Osteoblast (primary cell): ENCODE measurements at places on chromosomes 3 and 15. TPM values are rescaled to one million over a fixed set of nuclear protein-coding genes. Genes with fewer than 3 reads are reported as not detected.

DNA sequence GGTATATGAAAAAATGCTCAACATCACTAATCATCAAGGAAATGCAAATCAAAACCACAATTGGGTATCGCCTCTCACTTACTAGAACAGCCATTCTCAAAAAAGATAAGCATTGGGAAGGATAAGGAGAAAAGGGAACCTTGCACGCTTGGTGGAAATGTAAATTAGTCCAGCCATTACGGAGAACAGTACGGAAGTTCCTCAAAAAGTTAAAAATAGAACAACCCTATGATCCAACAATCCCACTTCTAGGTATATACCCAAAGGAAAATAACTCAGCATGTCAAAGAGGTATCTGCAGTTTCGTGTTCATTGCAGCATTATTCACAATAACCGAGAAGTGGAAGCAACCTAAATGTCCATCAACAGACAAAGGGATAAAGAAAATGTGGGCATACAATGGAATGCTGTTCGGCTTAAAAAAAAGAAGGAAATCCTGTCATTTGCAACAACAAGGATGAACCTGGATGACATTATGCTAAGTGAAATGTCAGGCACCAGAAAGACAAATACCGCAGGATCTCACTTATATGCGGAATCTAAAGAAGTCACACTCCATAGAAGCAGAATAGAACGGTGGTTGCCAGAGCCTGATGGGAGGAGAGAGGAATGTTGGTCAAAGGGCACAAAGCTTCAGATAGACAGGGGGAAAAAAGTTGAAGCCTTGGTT lies 11.7 kb upstream of the CMTM7 start:
- DNase-seq, result no peak

- no peak for DNase-seq
Measured at GRCh38 chr3:124513610-124513997, 216.6 kb upstream of the UMPS start.

- no peak for DNase-seq
Measured at GRCh38 chr3:32963871-32964270, 12.4 kb downstream of the CCR4 start.

- no peak for DNase-seq
Measured at GRCh38 chr15:76380249-76380648, 43.7 kb downstream of the ISL2 start.

- no peak for DNase-seq
Measured at GRCh38 chr3:52882377-52882776, 15.0 kb downstream of the STIMATE start.

DNA sequence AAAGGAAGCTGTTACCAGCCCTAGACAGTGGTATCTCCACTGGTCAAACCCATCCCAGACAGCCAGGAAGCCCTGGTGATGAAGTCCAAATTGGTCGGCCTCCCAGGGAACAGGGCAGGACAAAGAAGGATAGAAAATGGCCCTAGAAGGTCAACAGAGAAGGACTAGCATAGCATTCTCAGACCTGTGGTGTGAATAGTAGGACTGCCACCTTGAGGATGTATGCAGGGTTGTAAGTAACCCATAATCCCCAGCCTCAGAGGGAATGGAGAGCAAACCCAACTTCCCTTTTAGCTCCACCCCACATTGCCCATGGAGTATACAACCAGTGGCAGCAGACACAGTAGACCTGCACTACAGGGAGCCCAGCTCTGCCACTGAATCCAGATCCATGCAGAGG lies 68.6 kb upstream of the EIF1B start:
- DNase-seq, result no peak

- peak; percentile 26 for DNase-seq
Measured at GRCh38 chr3:152355744-152356665, 87.3 kb downstream of the MBNL1 start.

DNA sequence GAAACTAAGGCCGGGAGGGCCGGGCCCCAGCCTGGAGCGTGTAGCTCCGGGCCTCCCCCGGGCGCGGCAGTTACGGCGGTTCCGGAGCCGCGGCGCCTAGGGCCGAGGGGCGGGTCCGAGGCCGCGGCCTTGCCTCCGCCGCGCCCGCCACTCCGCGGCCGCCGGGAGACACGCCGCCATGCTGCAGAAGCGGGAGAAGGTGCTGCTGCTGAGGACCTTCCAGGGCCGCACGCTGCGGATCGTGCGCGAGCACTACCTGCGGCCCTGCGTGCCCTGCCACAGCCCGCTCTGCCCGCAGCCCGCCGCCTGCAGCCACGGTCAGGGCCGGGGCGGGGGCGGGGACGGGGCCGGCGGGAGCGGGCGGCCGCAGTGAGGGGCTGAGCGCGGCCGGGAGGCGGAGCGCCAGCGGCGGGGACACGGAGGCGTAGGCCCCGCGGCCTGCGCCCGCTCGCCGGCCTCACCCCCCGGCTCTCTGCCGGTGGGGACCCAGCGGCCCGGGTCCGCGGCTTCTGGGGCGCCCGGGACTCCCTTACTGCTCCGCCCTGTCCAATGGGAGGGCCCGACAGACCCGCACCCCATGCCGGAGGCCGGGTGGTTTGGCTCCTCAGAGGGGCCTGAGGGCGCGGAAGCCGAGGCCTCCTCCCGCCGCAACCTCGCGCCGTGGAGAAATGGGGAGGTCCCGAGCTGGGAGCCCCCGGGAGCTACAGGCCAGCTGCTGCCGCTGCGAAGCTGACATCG lies at the start of gene DIS3L:
TSS of gene DIS3L (plus strand) at position 150 of the 738 bp plus-strand sequence. CDS start at position 179, 29 bp downstream.
- peak; percentile 94 for DNase-seq

- DNase-seq, result no peak
Measured at GRCh38 chr3:17782751-17783150, 40.3 kb upstream of the TBC1D5 start.

- no peak for DNase-seq
Measured at GRCh38 chr3:176190755-176191154, 1006.5 kb downstream of the TBL1XR1 start.

DNA sequence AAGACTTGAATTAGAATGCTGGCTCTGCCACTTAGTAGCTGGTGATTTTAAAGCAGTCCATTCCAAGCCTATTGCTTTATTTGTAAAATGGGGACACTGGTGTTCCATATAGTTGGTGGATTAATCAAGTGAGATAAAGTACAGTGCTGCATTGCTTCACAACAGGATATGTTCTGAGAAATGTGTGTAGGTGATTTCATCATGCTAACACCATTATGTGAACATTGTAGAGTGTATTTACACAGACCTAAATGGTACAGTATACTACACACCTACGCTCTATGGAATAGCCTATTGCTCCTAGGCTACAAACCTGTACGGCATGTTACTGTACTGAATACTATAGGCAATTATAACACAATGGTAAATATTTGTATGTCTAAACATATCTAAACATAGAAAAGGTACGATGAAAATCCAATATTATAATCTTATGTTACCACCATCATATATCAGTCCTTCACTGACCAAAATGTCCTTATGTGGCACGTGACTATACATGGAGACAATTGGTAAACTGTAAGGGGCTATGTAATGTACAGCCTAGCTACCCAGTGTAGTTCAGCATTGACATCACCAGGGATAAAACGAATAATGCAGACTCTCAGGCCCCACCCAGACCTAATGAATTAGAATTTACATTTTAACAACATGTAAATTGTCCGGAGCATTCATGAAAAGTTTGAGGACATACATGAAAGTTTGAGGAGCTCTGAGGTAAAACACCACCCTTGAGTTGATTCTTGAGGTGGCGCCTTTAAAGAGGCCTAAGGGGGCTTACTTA lies 121.4 kb upstream of the BFSP2 start:
- DNase-seq, result no peak

GRCh38 chr15:39589193-39589814 lies 8.4 kb downstream of the THBS1 start:
- no peak for DNase-seq

DNA sequence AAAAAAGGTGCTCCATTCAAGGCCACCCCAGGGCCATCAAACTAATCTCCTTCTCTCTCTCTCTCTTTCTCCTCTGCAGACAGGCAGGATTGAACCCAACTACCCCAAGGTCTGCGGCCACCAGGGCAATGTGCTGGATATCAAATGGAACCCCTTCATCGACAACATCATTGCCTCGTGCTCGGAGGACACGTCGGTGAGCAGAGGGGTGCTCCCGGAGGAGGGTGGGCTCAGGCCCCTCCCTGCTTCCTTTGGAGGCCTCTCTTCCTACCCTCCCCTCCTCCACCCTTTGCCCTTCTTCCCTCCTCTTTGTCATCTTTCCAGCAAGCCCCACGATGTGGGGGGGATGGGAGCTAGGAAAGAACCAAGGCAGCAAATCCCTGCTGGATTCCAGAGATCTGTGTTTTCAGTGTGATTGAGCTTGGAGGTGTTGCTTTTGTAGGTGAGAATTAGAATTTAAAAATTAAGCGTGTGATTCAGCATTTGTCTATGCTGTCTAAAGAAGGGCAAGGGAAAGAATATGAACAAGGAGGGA lies 116.3 kb downstream of the CORO2B start:
- DNase-seq, result no peak

- DNase-seq, result no peak
Measured at GRCh38 chr3:78035131-78035641, 995.3 kb downstream of the ROBO2 start.

GRCh38 chr15:49428409-49429095 lies 5.5 kb downstream of the FGF7 start:
- peak; percentile 47 for DNase-seq

DNA sequence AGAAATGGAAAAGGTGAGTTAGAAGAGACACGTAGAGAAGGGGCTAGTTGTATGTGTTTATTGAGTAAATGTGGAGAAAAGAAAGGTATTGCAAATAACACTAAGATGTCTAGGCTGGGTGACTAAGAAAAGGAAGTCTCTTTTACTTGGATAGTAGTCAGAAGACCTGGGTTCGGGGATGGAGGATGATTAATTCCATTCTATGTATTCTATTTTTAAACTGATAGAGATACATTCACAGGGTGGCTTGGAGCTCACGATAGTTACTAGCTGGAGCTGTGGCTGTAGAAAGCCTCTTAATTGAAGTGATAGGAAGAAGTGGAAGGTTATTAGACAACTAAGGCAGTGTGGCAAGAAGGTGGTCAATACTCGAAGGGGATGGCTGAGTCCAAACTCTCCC lies 65.9 kb upstream of the TNIK start:
- no peak for DNase-seq

DNA sequence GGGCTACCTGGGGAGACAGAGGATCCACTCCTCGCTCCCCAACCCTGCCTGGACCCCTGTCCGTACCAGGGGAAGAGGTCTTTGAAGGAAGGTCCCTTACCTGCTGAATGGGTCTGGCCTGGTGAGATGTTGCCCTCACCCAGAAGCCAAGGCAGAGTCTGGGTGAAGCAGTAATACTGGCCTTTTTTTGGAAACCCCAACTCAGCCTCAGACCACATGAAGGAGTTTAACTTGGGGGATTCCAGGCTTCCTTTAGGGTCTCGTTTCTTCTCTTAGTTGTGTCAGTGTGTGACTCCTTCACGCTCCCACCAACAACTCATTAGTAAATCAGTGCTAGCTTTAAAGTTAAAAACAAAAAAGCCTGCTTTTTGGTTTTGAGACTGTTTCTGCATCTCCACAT lies 45.6 kb downstream of the RTP1 start:
- no peak for DNase-seq

DNA sequence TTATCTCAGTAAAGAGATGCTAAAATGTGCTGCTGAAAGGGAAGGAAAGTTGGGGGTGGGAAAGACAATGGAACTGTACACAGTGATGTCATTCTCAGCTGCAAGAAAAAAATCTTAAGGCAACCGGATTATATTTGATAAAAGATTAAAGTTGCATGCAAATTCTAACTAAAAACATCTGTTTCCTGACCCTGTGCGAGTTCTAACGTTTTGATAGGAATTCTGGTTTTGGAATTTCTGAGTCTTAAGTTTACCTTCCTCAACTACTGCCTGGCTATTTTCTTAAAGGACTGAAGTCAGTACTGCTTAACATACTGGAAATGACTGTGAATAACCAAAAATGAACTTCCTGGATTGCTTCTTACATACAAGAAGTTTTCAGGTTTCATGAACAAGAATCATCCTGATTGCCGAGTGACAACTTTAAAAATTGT lies 115.5 kb downstream of the SLC25A26 start:
- DNase-seq, result no peak

GRCh38 chr3:134869153-134869726 lies 74.2 kb downstream of the EPHB1 start:
- DNase-seq, result no peak

- no peak for DNase-seq
Measured at GRCh38 chr3:16803019-16803418, 81.7 kb upstream of the PLCL2 start.

- DNase-seq, result no peak
Measured at GRCh38 chr3:23325466-23326065, 122.4 kb downstream of the UBE2E2 start.

GRCh38 chr3:115095236-115095635 lies 51.9 kb downstream of the ZBTB20 start:
- no peak for DNase-seq

- no peak for DNase-seq
Measured at GRCh38 chr3:56894881-56895431, 93.2 kb upstream of the ARHGEF3 start.

- DNase-seq, result no peak
Measured at GRCh38 chr15:93358166-93359059, 269.4 kb upstream of the RGMA start.

DNA sequence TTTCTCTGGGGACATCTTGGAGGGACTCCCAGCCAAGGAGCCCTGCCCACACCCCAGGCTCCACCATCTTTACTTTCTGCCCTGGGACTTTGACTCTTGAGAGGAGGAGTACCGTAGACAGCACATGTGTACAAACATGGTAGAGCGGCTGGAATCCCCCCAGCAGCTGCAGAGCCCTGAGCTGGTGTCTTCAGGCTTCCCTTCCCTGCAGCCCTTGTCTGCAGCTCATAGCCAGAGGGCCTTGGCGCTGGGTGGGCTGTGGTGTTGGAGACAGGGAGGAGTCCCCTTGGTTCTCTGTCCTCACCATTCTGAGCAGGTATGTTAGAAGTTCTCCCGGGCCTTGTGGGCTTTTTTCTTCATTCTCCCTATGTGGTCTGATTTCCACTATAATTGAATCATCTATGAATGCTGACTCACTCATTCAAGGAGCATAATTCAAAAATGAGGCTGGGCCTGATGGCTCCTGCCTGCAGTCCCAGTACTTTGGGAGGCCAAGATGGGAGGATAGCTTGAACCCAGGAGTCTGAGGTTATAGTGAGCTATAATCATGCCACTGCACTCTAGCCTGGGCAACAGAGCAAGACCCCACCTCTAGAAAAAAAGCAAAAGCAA lies 97.8 kb upstream of the MEF2A start:
- no peak for DNase-seq

- peak; percentile 34 for DNase-seq
Measured at GRCh38 chr15:50315814-50316630, 39.0 kb downstream of the GABPB1 start.

The FSIP1 gene
- total RNA-seq, result 2.1 and 3.6 TPM in 2 replicates

The LMOD3 gene
- not detected in 2 replicates for total RNA-seq

The GLDN gene
- 0.59 and 1.1 TPM in 2 replicates for total RNA-seq

The MAP3K13 gene
- total RNA-seq, result 16.3 and 20.9 TPM in 2 replicates

The CCR8 gene
- not detected in 2 replicates for total RNA-seq

The WDR5B gene
- total RNA-seq, result 9.8 and 10.9 TPM in 2 replicates

The PLCH1 gene
- under 0.01 and 0.36 TPM in 2 replicates for total RNA-seq

The LIPH gene
- total RNA-seq, result not detected in 2 replicates

The GSK3B gene
- total RNA-seq, result 79.9 and 87.9 TPM in 2 replicates

The KLHL40 gene
- not detected in 2 replicates for total RNA-seq

The GRK7 gene
- not detected in 2 replicates for total RNA-seq

The SLC22A14 gene
- 0.29 and 0.36 TPM in 2 replicates for total RNA-seq

The OCA2 gene
- not detected in 2 replicates for total RNA-seq

The IL17RB gene
- under 0.01 and 0.29 TPM in 2 replicates for total RNA-seq
